ENCODE measurements at places on chromosomes 5 and 9.
A peak's percentile ranks its signal among the peaks of the same experiment; 100 is the strongest.

DNA sequence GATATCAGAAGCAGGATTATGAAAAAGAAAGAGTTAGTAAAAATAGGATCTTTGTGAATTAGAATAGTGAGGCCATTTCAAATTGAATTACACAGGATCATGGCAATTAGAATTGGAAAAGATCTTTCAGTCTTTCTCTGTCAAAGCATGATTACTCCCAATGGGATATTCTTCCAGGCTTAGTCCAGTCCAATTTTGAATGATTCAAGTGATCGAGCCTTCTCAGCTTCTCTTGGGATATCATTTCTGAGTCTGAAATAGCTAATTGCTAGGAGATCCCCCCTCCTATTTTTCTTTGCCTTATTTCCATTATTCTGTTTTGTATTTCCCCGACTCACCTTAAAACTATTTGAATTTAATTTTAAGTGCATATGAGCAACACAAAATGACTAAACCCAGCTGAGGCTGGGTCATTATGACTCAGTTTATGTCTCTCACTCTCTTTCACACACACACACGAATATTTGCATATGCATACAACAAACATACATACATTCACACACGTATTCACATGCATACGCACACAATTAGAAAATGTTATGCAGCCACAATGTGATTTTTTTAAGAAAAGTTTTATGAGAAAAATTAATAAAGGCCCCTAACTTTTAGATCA, 34.8 kb upstream of the EFNA5 start:
- no peak for DNase-seq

DNA sequence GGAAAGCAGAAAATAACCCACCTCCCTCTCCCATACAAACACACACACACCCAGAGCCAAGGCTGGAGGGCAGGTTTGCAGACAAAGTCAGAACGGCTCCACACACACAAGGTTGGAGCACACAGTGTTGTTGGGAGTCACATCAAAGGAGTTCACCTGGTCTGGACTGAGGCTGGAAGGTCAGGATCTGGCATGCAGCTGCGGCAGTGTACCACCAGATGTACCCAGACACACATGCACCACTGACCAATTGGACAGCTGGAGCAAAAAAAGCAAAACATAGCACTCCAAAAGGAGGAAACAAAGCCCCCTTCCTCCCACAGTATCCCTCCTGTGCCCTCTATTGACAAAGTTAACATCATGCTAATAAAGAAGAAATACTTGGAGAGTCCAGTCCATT, 94.6 kb upstream of the KIF2A start:
- no peak for DNase-seq

DNA sequence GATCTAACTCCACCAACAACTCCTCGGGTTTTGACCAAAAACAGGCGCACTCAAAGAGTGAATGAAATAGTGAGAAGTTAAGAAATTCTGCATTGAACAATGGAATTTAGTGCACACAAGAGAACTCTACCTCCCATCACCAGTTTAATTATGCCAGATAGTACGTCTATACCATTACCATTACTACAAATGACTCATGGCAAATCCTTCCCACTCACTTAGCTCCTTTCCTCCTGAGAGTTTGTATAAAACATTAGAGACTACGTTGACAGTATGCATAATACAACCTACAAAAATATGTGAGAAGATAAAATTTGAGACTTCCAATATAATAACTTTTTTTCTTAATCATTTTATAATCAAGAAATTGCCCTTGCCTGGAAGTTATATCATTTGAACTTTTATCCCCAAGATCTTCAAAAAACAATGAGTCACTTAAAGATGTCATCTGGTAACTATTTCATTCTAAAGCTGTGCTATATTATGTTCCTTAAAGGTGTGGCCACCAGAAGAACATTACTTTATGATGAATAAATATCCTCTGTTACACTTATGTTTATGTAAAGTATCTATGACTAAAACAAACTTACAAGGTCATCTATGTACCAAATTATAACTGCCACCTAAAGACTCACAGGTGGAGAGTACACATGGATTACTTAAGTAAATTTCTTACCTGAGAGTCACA, 297.9 kb upstream of the PTGER4 start:
- no peak for DNase-seq

DNA sequence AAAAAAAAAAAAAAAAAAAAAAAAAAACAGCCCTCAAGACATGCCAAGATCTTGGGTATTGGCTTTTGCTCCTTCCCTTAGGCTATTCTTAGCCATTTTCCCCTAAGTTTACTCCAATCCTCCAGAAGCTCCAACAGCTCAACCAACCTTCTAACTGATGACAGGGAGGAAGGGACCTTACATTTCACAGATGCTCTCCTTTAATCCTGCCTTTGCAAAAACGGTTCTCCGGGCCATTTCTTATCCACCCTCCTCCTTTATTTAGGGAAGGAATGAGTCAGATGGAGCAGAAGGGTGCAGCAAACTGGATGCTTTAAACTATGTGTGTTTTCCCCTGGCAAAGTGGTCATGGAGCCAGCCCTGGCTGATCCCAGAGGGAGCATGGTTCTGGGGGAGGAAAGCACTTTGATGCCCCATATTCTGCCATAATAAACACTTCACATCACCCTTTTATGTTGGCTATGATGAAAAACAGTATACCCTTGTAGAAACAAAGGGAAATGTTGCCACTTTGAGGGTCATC, 369.4 kb upstream of the DMAC1 start:
- no peak for DNase-seq

- DNase-seq: no peak
Observed at GRCh38 chr5:8613078-8613685, 744.2 kb downstream of the MTRR start.

DNA sequence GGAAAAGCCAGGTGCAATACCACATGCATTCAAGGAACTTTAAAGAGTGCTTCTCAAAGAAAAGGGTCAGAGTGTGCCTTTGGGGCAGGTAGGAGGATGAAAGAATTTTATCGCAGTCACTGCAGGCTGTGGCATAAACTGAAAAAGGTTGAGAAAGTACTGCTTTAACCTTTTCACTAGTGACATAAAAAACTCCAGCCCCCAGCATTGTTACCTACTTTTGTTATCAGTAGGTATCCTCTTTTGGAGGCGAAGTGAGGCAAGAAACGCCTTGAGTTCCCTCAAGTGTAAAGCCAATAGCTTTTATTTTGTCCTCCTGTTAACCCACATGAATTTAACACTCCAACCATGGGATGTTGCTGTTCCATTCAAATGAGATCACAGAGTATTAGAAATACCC, 64.7 kb upstream of the CHD1 start:
- DNase-seq: no peak

DNA sequence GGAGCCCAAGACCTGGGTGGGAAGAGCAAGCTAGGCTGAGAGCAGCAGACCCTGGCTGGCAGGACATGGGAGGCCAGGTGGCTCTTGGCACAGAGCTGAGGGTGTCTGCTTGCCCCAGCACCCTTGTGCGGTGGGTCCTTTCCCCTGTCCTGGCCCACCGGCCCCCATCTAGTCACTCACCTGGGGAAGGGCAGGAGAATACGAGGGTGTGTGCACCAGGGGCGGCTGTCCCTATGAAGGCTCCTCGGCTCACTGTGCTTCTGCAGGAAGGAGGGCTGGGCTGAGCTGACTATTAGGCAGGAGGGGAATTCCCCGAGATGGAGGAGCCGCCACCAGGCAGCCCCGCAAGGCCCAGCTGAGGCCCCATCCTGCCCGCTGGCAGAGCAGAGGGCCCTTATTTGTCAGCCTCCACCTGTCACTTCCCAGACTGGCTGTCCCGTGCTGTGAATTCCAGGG, 6.1 kb upstream of the TNIP1 start:
- DNase-seq: no peak

DNA sequence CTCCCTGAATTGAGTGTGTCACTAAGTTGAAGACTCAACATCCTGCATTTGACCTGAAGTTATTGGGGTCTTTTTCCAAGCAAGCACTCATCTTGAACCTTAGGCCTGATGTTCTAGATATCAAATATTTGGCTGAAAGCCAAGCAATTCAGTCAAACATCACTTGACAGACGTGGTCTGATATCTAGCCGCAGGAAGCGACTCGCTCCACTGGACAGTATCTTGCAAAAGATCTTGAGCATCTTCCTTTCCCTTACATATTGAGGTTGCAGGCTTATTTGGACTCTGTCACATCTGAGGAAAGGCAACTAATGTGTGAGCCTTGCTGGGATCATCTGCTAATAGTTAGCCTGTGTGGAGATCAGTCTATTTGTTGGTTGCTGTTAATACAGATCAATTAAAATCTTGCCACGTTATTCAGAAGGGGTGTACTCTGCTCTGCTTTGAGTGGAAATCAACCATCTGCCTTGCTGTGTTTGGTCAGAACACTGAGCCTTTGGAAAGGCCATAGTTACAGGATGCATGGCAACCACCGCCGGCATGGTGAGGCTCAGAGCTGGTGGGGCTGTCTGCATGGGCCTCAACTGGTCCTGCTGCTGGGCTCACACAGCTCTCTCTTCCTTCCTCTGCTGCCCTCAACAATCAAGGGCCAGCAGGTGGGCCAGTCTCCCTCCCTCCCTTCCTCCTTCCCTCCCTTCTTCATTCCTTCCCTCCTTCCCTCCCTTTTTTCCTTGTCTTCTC, 166.9 kb upstream of the KLF9 start:
- DNase-seq: no peak

- no peak for DNase-seq
Observed at GRCh38 chr9:27460226-27461023, 63.7 kb upstream of the IFNK start.

DNA sequence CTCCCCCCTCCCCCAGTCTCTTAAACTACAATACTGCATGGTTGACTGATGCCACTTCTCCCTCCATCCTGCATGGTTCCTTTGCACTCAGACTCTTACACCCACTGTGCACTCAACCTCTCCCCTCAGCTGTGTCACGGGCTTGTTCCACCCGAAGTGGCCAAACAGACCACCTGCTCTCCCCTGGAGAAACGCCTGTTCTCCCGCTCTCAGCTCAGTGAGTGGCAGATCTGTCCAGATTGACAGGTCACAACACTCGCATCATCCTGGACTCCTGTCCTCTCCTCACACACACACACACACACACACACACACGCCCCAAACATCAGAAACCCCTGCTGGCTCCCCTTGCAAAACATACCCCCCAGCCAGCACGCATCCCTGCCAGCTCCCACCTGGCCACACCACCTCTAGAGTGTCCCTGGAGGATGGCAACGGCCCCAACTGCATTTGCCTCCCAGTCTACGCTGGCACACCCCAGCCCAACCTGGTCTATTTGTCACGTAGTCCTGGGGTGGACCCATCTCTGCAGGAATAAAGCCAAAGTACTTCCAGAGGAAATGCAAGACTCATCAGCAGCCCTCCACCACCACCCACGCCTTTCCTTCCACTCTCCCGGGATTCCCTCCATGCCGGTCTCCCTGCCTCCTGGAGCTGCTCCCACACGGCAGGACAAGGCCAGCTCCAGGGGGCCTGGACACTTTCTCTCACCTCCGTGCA, 2.9 kb downstream of the OR2V1 start:
- no peak for DNase-seq

DNA sequence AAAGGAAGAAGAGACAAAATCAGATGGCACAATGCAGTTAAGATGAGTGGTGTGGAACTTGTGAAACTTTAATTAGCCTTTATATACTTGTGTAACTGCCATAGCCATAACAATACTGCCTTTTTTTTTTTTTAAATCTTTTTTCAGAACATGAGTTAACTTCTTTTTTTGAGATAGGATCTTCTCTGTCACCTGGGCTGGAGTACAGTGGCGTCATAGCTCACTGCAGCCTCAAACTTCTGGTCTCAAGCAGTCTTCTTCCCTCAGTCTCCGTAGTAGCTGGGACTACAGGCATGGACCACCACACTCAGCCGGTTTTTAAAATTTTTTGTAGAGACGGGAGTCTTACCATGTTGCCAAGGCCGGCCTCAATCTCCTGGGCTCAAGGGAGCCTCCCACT, 37.2 kb downstream of the GPBP1 start:
- no peak for DNase-seq

DNA sequence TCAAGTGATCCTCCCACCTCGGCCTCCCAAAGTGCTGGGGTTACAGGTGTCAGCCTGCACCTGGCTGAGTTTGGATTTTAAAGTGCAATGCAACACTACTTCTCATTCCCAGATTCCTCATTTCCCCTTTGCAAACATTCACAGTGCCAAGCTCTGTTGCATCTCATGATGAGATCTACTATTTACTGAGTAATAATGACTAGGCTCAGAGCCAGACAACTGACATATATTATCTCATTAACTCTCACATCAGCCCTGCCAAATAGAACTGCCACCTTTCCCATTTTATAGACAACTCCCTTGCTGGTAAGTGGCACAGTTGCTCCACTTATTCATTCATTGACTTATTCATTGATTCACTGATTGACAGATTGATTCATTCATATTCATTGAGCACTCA, 7.0 kb downstream of the PDE6A start:
- DNase-seq: no peak

GRCh38 chr5:9617221-9617620, 12.9 kb downstream of the TAS2R1 start:
- DNase-seq: peak; percentile 18

GRCh38 chr5:71748360-71748759, 29.3 kb downstream of the CARTPT start:
- DNase-seq: no peak

DNA sequence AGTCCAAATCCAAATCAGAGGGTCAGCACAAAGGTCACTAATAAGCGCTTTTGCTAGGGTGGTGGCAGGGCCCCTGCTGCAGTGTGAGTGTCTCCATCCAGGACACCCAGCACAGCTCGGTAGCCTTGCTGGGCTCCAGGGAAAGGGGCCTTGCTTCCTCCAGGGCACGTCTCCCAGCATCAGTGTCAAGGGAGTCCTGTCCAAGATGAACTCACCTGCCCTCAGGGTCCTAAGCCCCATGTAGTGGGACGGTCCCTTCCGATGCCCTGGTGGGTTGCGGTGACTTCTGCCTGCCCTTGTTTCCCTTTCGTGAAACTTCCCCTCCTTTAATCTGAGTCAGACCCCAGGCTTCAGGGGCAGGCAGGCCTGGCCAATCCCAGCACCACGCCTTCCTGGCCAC, 101.7 kb downstream of the ZNF354C start:
- DNase-seq: no peak

DNA sequence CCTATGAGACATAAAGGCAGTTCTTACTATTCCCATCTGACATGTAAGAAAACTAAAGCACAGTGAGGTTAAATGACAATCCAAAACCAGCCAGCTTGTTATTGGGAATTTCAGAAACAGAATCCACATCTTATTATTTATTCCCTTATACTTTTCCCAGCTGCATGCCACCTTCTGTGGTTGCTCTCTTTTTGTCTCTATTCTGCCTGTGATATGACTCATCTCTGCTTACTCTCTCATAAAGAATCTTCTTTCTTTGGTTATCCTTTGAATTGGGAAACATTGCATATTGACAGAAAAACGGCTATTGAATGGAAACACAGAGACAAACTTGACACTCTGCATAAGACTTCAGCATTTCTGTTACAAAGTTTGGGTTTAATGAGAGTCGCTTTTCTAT, 183.2 kb downstream of the TLR4 start:
- no peak for DNase-seq

- no peak for DNase-seq
Observed at GRCh38 chr9:125561509-125562148, 145.4 kb downstream of the MAPKAP1 start.

GRCh38 chr5:156154757-156155156, 172.2 kb upstream of the SGCD start:
- DNase-seq: no peak

Measured in right kidney (tissue), 9 donors.